ENCODE measurements at places on chromosomes 7 and 10.

DNA sequence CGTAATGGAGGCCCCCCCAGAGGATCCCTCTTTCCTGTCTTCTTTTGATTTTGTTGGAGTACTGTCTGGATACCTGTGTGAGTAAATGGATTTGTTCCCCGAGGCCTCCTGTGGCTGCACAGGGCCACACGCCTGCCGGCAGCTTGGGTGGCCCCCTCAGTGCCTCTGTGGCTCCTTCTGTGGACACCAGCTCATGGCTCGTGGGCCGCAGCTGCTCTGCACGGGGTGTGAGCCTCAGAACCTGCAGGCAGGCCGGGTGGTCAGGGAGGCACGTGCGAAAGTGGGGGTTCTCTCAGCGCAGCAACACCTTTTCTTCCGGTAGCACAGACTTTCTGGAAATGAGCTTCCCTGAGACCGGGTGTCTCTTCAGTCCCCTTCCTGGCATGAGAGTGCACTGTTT, 70.3 kb downstream of the WDR37 start:
- DNase-seq: no peak

- DNase-seq: no peak
Measured at GRCh38 chr10:99834410-99834809, 52.0 kb downstream of the ABCC2 start.

DNA sequence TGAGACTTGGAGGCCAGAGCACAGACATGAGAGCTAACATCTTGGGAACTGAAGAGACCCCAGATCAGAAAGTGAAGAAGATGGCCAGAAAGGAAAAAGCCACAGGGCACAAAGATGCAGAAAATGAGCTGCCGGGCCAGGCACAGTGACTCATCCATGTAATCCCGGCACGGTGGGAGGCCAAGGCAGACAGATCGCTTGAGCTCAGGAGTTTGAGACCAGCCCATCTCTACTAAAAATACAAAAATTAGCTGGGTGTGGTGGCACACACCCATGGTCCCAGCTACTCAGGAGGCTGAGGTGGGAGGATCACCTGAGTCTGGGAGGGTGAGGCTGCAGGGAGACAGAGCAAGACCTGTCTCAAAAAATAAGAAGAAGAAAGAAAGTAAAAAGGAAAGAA, 81.4 kb upstream of the MGMT start:
- DNase-seq: no peak

GRCh38 chr7:70113536-70113935, 515.3 kb downstream of the AUTS2 start:
- no peak for DNase-seq

- DNase-seq: no peak
Measured at GRCh38 chr10:129604333-129605032, 137.4 kb downstream of the MGMT start.

- no peak for DNase-seq
Measured at GRCh38 chr10:3131098-3131497, 41.5 kb downstream of the PITRM1 start.

DNA sequence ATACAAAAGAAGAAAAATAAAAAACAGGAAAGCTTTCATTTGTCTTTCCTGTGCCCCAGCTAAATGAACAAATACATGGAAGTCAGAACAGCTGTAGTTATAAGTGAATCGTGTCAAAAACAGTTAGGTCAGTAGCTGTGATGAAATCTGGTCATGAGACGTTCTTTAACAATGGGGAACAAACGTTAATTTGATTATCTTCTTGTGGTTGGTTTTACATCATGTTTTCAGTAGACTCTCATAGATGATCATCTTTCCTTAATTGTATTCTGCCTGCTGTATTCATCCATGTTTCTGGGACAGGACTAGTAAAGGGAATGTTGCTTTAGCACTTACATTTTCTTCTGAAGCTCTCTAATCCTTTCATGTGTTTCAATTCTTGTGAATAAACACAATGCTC, 97.0 kb downstream of the PCLO start:
- DNase-seq: no peak

DNA sequence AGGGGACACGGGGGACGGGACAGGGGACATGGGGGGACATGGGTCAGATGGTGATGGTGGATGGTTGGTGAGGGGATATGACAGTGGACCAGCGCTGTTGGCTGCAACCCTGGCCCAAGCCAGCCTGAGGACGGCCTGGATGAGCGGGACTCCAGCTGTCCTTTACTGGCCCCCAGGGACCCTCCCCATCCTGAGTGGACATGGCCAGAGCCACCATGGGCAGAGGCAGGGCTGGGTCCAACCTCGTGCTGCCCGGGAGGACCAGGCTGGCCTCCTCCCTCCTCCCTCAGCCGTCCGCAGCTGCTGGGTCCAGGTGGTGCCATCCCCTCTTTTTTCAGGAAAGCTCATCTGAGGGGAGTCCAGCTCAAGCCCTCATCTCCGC, 30.4 kb downstream of the GET4 start:
- no peak for DNase-seq

DNA sequence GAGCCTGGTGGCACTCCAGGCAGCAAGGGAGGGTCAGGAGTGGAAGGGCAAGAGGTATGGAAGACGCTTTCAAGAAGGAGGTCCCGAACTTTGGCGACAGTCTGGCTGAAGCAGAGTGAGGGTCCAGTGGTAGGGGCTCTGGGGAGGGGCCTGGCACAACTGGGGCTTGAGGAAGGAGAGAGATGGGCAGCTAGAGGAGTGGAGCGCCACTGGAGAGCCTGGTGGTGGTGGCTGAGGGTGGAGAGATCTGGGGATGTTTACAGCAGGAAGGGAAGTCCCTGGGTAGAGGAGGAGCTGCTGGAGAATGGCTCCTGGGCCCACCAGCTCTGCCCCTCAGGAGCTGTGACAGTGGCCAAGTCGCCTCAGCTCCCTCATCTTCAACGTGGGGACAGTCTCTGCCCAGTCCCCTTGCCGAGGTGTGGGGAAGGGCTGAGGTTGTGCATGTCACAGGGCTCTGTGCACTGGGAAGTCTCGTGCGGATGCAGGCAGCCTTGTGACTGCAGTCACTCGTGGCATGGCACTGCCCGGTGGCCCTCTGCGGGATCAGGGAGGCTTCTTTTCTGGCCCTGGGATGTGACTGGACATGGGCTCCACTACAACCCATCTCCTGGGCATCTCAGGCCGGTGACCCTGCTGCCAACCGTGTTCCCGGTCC, 18.5 kb downstream of the UBTD1 start:
- no peak for DNase-seq

DNA sequence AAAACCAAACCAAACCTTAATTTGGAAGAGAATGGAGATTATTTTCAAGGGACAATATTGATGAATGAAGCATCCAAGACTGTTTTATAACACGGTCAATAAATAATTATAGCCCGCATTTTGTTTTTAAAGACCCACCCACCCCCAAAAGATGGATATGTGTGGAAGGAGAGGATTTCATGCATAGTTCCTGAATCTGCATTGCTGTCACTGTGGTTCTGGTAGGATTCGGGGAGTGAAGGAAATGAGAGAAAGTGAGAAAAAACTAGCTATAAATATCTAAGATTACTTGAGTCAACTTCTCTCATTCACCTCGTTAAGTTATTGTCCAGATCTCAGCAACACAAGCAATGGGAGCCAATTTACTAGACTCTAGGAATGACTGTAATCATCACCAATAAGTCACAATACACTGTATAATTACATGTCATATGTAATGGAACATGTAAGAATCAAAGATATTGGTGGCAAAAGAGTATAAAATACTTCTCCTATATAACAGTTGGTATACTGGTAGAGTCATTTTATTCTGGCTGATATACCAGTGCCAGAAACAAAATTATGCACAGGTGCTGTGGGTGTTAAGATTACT, 30.2 kb downstream of the NAMPT start:
- no peak for DNase-seq

DNA sequence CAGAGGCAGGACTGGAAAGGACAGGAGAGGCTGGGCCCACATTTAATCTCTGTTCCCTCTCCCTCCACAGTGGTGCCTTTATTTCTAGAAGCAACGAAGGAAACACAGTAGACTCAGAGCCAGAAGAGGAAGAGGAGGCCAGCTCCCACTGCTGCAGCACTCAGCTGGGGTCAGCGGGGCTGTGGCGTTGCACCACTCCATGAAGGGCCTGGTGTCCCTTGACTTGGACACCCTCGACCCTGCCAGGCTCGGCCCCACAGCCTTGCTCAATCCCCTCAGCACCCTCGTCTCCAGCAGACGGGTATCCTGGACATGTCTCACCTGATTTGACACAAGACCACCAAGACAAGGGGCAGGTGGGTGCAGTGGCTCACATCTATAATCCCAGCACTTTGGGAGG, 38.8 kb downstream of the PRKAG2 start:
- no peak for DNase-seq

DNA sequence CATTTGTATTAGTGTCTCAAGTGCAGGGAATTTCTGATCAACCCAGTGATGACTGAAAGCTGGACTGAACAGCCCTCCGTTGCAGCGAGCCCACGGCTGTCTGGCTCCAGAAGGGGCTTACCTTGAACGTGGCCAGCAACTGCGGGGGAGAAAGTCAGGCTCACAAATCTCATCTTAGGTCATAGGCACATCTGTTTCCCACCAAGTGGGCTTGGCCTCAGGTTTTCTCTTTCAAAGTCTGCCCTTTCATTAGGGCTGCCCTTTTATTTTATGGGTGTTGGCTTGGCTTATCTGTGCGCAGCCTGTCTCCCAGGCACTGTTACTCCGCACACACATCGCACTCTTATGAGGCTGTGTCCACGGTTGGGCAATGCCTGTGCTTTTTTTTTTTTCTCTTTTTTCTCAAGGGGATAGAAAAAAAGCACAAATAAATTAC, 178.0 kb downstream of the JCAD start:
- DNase-seq: no peak

GRCh38 chr7:52017802-52018679, 701.4 kb upstream of the COBL start:
- DNase-seq: peak; percentile 20
